ENCODE measurements at places on chromosomes 12 and 14. TPM values are rescaled to one million over a fixed set of nuclear protein-coding genes. Genes with fewer than 3 reads are reported as not detected.

GRCh38 chr12:92955997-92956663 lies 27.0 kb upstream of the EEA1 start:
- H3K36me3 ChIP-seq, result no peaks in the 10 kb centered on the region
- no peak for DNase-seq
- H3K4me1 ChIP-seq, result no peaks in the 10 kb centered on the region

DNA sequence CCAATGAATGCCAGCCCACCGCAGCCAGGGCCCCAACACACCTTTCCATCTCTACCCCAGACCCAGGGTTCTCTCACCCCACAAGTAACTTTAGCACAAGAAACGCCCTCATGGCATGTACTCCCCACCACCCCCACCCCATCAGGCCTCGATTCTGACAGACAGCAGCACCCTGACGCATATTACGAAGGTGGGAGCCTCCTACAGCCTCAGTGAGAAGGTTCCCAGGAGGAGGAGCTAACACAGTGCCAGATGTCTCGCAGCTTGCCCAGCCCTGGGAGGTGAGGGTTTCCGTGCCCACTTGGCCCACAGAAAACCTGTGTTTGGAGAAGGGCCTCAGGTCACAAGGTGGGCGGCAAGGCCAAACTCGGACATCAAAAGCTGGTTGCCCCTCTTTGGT lies 32.4 kb downstream of the CCDC88C start:
- H3K27me3 ChIP-seq, result no peaks in the 10 kb centered on the region
- no peak for DNase-seq
- H3K4me1 ChIP-seq, result peaks cover 68% of the 10 kb centered on the region
- peaks cover 21% of the 10 kb centered on the region for H3K36me3 ChIP-seq

GRCh38 chr12:50326590-50327284 lies 43.4 kb upstream of the LIMA1 start:
- no peaks in the 10 kb centered on the region for H3K36me3 ChIP-seq
- H3K27ac ChIP-seq, result no peak overlapping the region
- no peaks in the 10 kb centered on the region for H3K4me1 ChIP-seq
- DNase-seq, result no peak
- H3K4me3 ChIP-seq, result no peak overlapping the region
- no peaks in the 10 kb centered on the region for H3K27me3 ChIP-seq

Gene C1QL4
- polyA plus RNA-seq, result not detected

DNA sequence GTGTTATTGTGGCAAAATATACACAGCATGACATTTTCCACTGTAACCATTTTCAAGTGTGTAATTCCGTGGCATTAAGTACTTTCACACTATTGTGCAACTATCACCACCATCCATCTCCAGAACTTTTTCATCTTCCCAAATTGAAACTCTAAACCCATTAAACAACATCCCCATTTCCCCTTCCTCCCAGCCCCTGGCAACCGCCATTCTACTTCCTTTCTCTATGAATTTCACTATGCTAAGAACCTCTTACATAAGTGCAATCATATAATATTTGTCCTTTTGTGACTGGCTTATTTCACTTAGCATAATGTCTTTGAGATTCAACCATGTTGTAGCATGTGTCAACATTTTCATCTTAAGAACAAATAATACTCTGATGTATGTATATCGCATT lies 67.8 kb upstream of the PYGL start:
- peaks cover 3% of the 10 kb centered on the region for H3K4me1 ChIP-seq
- no peaks in the 10 kb centered on the region for H3K27me3 ChIP-seq
- no peak overlapping the region for H3K27ac ChIP-seq
- peak; percentile 5 for DNase-seq
- no peaks in the 10 kb centered on the region for H3K36me3 ChIP-seq

DNA sequence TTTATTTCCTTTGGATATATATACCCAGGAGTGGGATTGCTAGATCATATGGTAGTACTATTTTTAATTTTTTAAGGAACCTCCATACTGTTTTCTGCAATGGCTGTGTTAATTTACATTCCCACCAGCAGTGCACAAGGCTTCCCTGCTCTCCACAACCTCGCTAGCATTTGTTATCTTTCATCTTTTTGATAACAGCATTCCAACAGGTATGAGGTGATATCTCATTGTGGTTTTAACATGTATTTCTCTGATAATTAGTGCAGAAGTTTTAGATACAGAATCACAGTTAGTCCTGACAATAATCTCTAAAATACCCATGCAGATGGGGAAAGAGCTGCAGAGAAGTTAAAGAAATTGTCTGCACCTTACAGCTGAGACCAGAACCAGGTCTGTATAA lies 35.5 kb upstream of the BCL2L14 start:
- no peaks in the 10 kb centered on the region for H3K36me3 ChIP-seq
- no peak for DNase-seq

- H3K4me1 ChIP-seq, result peaks cover 3% of the 10 kb centered on the region
- H3K27ac ChIP-seq, result no peak overlapping the region
- H3K27me3 ChIP-seq, result no peaks in the 10 kb centered on the region
- peaks cover 26% of the 10 kb centered on the region for H3K36me3 ChIP-seq
- no peak for DNase-seq
- H3K4me3 ChIP-seq, result no peak overlapping the region
Observed at GRCh38 chr12:67659292-67659691, 10.7 kb downstream of the DYRK2 start.

DNA sequence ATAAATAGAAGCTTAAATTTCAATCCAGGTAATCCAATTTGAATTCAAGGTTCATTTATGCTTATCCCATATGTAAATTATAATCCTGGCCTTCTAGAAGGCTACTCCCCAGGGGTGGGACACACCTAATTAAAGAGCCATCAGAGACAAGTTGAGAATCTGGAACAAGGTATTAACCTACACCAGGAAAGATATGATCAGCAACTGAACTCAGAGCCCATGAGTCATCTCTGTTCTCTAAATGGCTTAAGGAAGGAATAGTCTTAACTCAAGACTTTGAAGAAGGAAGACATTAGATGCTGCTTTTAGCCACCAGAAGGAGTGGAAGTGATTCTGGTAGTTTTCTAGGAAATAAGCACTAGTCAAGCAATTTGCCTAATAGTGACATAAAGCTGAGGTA lies 88.0 kb downstream of the KIF21A start:
- no peaks in the 10 kb centered on the region for H3K36me3 ChIP-seq
- no peak overlapping the region for H3K4me3 ChIP-seq

Gene SSTR1
- polyA plus RNA-seq, result not detected

- H3K27ac ChIP-seq, result no peak overlapping the region
- H3K27me3 ChIP-seq, result no peaks in the 10 kb centered on the region
- no peak overlapping the region for H3K4me3 ChIP-seq
- H3K36me3 ChIP-seq, result no peaks in the 10 kb centered on the region
- no peak for DNase-seq
- no peaks in the 10 kb centered on the region for H3K4me1 ChIP-seq
Observed at GRCh38 chr12:79408689-79409088, 282.1 kb downstream of the PAWR start.

Gene CLECL1
- polyA plus RNA-seq, result 3.5 TPM

Gene YY1
- 15.7 TPM for polyA plus RNA-seq

Gene FAM90A1
- polyA plus RNA-seq, result not detected

DNA sequence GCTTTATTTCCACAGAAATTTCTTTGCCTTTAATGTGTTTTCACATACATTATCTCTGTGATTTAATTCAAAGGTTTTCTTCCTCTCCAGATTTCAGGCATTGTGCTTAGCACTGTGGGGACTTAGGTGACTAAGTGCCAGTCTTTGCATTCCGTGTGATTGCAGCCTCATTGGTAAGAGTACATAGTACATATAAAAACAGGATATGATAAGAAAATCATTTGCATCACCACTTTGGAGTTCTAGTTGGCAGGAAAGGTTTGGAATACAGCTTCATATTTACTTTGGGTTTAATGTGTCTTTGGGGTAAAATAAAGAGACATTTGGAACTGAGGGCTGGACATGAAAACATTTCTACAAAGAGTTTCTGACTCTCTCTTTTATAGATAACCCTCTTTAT lies 37.8 kb upstream of the C12orf75 start:
- no peaks in the 10 kb centered on the region for H3K27me3 ChIP-seq
- H3K27ac ChIP-seq, result no peak overlapping the region
- no peak for DNase-seq
- H3K4me1 ChIP-seq, result no peaks in the 10 kb centered on the region
- H3K4me3 ChIP-seq, result no peak overlapping the region

- H3K36me3 ChIP-seq, result no peaks in the 10 kb centered on the region
- no peak overlapping the region for H3K4me3 ChIP-seq
- no peaks in the 10 kb centered on the region for H3K27me3 ChIP-seq
Observed at GRCh38 chr12:30142301-30142700, 358.6 kb upstream of the TMTC1 start.

Gene DNAJC22
- not detected for polyA plus RNA-seq

- H3K27ac ChIP-seq, result no peak overlapping the region
- H3K4me3 ChIP-seq, result no peak overlapping the region
- no peaks in the 10 kb centered on the region for H3K36me3 ChIP-seq
- peaks cover 14% of the 10 kb centered on the region for H3K4me1 ChIP-seq
- H3K27me3 ChIP-seq, result peaks cover 11% of the 10 kb centered on the region
- no peak for DNase-seq
Observed at GRCh38 chr12:106289196-106289681, 13.3 kb upstream of the TCP11L2 start.

DNA sequence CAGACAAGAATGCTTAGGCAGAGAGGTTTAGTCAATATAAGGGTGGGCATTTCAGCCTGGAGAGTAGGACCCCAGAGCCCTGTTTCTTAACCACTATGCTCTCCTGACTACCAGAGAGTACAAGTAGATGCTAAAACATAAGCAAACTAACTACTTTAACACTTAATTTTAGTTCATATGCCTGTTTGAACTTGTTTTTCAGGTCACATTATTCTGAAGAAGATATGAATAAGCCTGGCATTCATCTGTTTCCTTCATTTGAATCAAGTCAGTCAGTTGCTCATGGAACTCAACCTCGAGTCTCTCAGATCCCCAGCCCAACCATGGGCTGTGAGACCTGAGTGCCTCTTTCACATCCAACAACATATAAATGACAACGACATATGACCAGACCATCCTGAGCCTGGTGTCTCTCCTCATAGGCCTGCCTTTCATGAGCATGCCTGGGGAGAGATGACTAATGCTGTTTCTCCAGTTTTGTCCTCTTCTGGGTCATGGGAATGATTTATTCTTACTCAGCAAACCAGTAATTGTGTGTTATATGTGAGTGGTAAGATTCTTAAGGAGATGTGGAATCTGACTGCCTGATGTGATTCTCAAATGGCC lies 251.1 kb upstream of the BTG1 start:
- H3K27ac ChIP-seq, result no peak overlapping the region
- H3K4me1 ChIP-seq, result no peaks in the 10 kb centered on the region
- no peaks in the 10 kb centered on the region for H3K27me3 ChIP-seq
- no peak for DNase-seq

- DNase-seq, result no peak
- peak overlapping the region; percentile 79 for H3K4me3 ChIP-seq
- H3K27ac ChIP-seq, result peak overlapping the region; percentile 86
- peaks cover 26% of the 10 kb centered on the region for H3K4me1 ChIP-seq
- H3K27me3 ChIP-seq, result no peaks in the 10 kb centered on the region
- peaks cover 38% of the 10 kb centered on the region for H3K36me3 ChIP-seq
Observed at GRCh38 chr12:120468821-120469449, 613 bp downstream of the SRSF9 start.

- H3K4me3 ChIP-seq, result no peak overlapping the region
- no peak for DNase-seq
- H3K36me3 ChIP-seq, result peaks cover 47% of the 10 kb centered on the region
- no peak overlapping the region for H3K27ac ChIP-seq
- H3K27me3 ChIP-seq, result no peaks in the 10 kb centered on the region
Observed at GRCh38 chr12:828726-829395, 76.5 kb downstream of the WNK1 start.

Gene CYP27B1
- not detected for polyA plus RNA-seq

- DNase-seq, result no peak
- no peaks in the 10 kb centered on the region for H3K36me3 ChIP-seq
- no peak overlapping the region for H3K27ac ChIP-seq
- no peaks in the 10 kb centered on the region for H3K4me1 ChIP-seq
- no peak overlapping the region for H3K4me3 ChIP-seq
Observed at GRCh38 chr12:97984974-97985580, 522.5 kb downstream of the RMST start.

Gene SRP54
- polyA plus RNA-seq, result 12.4 TPM

Gene MYF6
- polyA plus RNA-seq, result not detected

GRCh38 chr12:93954166-93955112 lies 193.9 kb upstream of the PLXNC1 start:
- H3K36me3 ChIP-seq, result no peaks in the 10 kb centered on the region
- no peaks in the 10 kb centered on the region for H3K27me3 ChIP-seq
- no peak overlapping the region for H3K4me3 ChIP-seq
- no peaks in the 10 kb centered on the region for H3K4me1 ChIP-seq
- H3K27ac ChIP-seq, result no peak overlapping the region

Gene PTCSC3
- not detected for polyA plus RNA-seq

GRCh38 chr14:95052016-95052585 lies 105.2 kb downstream of the DICER1 start:
- no peak overlapping the region for H3K27ac ChIP-seq
- no peaks in the 10 kb centered on the region for H3K4me1 ChIP-seq
- H3K27me3 ChIP-seq, result no peaks in the 10 kb centered on the region
- no peak for DNase-seq

GRCh38 chr14:58730792-58731464 lies 93.2 kb downstream of the DACT1 start:
- no peak for DNase-seq
- H3K27ac ChIP-seq, result no peak overlapping the region

DNA sequence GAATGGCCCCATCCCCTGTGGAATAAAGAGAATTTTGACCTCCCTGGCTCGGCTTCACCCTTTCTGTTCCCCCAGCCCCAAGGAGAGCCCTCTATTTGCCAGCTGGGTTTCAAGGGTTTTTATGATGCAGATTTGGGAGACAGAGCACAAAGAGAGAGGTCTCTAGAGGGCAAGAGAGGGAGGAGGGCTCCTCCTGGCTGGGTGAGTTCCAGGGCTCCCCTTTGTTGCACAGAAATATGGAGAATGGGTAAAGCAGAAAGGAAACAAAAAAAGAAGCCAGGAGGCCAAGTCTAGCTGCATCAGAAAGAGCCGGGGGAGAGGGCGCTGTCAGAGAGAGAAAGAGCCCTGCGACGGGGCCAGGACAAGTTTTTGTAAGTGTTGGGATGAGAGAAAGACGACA lies 319.6 kb upstream of the RTL1 start:
- no peak overlapping the region for H3K27ac ChIP-seq
- H3K4me3 ChIP-seq, result no peak overlapping the region
- no peaks in the 10 kb centered on the region for H3K4me1 ChIP-seq
- no peaks in the 10 kb centered on the region for H3K27me3 ChIP-seq
- H3K36me3 ChIP-seq, result no peaks in the 10 kb centered on the region

DNA sequence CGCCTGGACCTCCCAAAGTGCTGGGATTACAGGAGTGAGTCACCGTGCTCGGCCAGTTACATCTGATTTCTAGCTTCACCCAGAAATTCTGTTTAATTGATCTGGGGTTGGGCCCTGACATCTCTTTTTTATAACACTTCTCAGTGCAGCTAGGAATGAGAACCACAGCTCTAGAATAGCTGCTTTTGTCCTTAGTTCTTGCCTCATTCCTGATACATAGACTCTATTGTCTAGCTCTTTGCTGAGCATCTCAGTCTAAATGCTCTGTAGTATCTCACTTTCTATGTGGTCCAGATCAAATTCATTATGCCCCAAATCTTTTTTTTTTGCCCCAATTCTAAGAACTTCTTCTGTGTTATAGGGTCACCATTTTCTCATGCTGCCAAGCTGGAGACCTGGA lies 29.9 kb upstream of the FUT8 start:
- no peak for DNase-seq
- H3K4me3 ChIP-seq, result no peak overlapping the region
- no peaks in the 10 kb centered on the region for H3K36me3 ChIP-seq

- peaks cover 3% of the 10 kb centered on the region for H3K4me1 ChIP-seq
- no peaks in the 10 kb centered on the region for H3K27me3 ChIP-seq
- no peaks in the 10 kb centered on the region for H3K36me3 ChIP-seq
- DNase-seq, result peak; percentile 36
- no peak overlapping the region for H3K4me3 ChIP-seq
- no peak overlapping the region for H3K27ac ChIP-seq
Observed at GRCh38 chr14:70714055-70714550, 72.4 kb downstream of the TTC9 start.

Gene VASH1
- polyA plus RNA-seq, result 2.5 TPM

Gene PRR4
- polyA plus RNA-seq, result not detected

Gene SYNDIG1L
- not detected for polyA plus RNA-seq

Data from CD14-positive monocyte (primary cell).